Activated CD4-positive, alpha-beta T cell treated with anti-CD3 and anti-CD28 coated beads, Interleukin-2, amount 50 U/mL, for 16 hours (primary cell): ENCODE measurements at places on chromosomes 7 and 10.

- DNase-seq, result no peak
These were observed 108.9 kb upstream of the PDCD4 start for GRCh38 chr10:110762849-110763211.

- DNase-seq, result no peak
These were observed 115.1 kb downstream of the PKD1L1 start for GRCh38 chr7:47833211-47833610.

DNA sequence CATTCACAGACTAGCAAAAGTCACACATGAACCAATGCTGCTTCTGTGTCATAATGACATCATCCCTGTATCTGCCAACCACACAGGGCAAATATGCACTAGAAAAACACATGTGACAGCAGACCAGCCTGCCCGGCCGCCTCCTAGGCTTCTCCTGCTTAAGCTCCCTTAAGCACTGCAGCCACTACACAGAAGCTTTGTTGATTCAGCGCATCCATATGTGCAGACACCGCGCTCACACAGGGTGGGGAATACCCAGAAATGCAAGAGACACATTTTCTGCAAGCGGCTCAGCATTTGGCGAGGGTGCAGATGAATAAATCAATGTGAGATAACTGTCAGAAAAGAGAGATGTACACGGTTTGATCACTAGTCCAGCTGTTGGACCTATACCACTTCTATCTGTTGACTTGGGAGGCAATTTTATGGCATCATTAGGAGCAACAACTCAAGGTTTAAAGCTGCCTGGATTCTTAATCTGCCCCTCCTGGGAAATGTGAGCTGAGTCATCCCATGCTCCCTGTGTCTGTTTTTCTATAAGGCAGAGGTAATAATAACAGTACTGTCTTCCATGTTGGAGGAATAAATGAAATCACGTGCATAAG lies 33.4 kb downstream of the CPXM2 start:
- no peak for DNase-seq

GRCh38 chr7:8284606-8285005 lies 22.6 kb upstream of the ICA1 start:
- no peak for DNase-seq

GRCh38 chr10:93703066-93703465 lies 674 bp upstream of the FRA10AC1 start:
- DNase-seq, result peak; percentile 14

GRCh38 chr7:2237109-2237602 lies 4.4 kb upstream of the MAD1L1 start:
- no peak for DNase-seq

DNA sequence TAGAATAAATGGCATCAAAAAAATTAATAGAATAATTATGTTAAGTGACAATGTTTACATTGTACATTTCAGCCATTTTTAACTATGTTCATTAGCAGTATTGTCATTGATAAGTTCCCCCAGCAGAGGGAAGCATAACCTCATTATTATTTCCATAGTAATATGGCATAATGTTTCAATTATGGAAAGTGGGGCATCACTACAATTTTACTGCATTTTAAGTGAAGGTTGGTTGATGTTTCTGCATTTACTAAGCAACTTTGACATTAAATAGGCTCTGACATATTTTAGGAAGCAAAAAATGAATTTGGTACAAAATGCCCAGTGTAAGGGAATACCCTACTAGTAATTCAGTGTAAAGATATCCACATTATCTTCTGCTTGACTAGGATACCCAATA lies 218.3 kb downstream of the SEMA3A start:
- DNase-seq, result peak; percentile 37

GRCh38 chr7:6675807-6676405 lies 30.8 kb downstream of the ZNF12 start:
- no peak for DNase-seq

- peak; percentile 89 for DNase-seq
These were observed 39.6 kb upstream of the IKZF1 start for GRCh38 chr7:50264908-50265307.

DNA sequence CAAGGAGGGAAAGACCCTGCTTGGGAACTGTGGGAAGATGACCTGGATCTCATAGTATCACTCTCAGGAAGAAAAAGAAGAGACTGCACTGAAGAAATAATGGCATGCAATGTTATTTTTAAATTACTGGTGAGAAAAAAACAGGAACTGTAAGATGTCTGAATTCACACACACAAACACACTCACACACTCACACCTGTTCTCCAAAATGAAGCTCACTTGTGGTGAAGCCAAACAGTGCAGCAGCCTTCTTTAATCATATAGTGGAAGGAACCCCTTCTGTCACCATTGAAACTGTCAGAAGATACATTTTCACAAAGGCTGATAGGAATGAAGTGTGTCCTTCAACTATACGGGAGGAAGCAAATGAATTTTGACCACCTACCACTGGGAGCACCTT lies 156.5 kb upstream of the GHITM start:
- DNase-seq, result no peak

- DNase-seq, result no peak
These were observed 48.7 kb downstream of the CH25H start for GRCh38 chr10:89158446-89158845.

DNA sequence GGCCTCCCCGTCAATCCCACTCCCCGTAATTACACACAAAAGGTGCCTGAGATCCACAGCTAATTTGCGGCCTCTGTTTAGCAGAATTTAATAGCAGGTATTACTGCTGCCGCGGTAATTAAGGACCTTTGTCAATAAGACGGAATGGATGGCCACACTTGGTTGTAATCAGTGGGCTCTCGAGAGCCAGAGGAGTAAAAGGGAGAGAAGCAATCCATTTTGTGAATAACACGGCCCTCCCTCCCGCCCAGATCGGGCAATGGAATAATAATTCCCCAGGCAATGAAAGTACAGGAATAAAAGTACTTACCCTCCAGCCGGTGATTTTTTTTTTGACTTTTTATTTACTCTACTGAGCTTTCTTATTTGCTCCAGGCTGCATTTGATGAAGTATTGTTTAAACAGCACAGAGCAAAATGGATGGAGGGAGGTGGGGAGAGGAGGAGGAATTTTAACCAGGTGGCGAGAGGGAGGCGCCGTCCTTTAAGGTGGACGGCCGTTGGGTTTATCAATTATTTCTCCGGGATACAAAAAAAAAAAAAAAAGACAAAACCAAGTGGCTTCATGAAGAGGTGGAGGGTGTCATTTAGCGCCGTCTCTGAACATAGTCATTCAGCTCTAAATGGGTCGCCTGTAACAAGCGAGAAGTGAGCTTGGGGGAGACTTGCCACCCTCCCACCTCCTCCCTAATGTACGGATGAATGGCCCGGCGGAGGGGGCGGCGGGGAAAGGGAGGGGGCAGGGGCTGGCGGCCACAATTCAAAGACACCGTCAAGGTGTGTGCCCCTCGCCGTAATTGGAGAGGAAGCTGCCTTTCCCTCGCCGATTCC lies 120.3 kb downstream of the BUB3 start:
- DNase-seq, result no peak

DNA sequence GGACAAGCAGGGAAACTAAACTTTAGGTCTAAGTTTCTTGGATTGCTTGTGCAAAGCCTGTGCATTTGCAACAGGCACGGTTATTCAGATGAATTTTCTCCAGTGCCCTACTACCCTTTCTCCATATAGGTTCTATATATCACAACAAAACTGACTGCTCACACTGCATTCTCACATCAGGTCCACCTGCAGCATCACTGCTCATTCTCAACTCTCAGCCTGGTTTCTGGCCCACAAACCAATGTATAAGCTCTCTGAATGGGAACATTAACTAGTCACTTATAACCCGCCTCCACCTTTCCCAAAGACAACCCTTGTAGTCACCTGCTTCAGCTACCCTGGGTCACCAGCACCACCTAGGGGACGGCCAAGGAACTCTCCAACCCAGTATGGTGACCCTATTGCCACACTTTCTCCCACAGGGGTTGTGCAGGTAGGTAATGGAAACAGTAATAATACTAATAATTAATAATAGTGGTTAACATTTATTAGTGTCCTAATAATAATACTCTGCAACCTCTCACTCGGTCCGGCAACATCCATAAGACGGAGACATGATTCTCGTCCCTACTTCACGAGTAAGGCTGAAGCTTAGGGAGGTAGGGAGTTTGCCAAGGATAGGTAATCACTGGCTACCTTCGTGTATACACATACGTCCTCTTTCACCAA lies 97.3 kb downstream of the CLEC2L start:
- DNase-seq, result peak; percentile 59

DNA sequence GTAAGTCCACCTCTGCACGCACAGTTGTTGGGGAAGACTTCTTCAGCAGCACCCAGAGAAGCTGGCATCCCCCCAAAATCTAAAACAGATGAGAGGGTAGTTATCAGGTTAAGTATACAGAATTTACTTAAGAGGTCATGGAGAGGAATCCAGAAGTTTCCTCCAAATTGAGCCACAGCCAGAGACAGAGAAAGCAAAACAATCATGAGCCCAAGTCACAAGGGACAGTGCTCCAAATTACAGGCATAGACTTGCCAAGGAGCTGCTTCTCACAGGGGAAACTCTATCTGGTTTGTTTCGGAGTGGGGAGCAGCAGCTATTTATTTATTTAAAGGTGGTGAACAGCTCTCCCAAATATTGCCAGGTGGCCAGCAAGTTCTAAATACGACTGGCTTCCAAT lies 308.4 kb downstream of the SKIDA1 start:
- DNase-seq, result no peak

- no peak for DNase-seq
These were observed 190.1 kb downstream of the SUGCT start for GRCh38 chr7:40324914-40325313.

DNA sequence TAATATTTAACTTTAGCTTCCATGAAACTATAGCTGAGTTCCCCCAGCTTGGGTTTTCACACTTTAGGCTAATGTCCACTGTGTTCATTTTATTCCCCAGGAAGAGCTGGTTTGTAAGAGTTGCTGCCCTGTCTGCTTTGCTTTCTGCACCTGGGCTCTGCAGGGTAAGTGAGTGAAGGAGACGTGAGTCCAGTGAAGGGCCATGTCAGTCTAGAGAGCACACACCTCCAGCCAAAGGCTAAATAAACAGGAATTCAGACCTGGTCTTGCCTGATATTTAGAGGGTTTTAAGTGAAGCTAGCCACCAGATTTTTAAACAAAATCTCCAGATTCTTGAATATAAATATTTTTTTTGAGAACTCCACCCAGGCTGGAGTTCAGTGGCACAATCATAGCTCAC lies 24.5 kb upstream of the FZD1 start:
- no peak for DNase-seq

GRCh38 chr10:100019787-100020141 lies 10.0 kb upstream of the DNMBP start:
- no peak for DNase-seq
